Activated naive CD4-positive, alpha-beta T cell treated with Interleukin-2 at 50 U/mL for 16 hours (primary cell): ENCODE measurements at places on chromosomes 3 and 15.
A peak's percentile ranks its signal among the peaks of the same experiment; 100 is the strongest.

DNA sequence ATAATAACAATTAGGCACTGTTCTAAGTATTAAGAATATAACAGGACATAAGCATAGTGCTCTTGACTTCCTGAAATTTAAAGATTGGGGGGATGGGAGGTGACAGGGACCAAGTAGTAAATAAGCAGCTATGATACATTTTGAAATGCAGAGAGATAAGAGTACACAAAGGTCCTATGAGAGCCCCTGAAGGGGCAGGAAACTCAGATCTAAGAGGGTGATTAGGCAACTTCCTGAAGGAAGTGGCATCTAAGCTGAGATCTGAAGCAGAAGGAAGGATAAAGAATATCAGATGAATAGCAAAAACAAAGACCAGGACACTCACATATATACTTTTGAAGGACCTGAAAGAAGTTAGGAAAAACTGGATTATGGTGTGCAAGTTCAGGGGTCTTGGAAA, 415.2 kb upstream of the FRG2C start:
- no peak for DNase-seq

- DNase-seq, result peak; percentile 46
These were observed 26.4 kb upstream of the PDE8A start for GRCh38 chr15:84955089-84955848.

DNA sequence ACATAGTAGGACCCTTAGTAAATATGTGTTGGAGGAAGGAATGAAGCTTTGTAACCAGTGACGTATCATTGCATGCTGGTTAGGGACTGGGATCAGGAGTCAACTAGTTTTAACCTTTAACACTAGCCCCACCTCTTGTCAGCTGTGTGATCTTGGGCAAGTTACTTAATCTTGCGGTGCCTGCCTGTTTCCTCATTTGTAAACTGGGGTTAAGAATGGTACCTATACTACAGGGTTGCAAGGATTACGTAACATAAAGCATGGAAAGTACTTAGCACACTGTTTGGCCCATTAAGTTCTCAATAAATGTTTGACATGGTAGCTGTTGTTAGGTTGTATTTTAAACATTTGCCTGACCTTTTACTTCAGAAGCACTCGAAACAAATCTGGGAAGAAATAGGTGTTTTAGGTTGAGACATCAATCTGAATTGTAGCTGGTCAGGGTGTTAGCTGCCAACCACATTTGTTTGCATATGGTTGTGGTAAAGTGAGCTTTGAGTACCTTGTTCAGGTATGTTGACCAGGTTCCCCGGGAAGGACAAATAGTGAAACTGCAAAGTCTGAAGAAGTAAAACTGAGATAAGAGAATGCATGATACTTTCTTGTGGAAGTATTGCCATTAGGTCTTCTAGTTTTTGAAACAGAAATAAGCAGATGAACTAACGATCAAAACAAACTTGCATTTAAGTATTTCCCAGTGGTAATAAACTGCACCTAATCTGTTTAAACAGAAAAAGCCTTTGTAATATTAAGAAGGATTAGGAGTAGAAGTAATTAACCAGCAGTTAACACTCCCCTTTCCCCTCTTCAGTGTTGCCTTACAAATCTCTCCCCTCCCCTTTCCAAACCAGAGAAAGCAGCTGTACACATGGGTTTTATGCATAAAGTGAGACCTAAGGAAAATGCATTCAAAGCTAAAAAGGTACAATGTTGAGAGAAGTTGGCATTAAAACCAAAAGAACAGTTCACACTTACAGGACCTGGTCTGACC, 25.8 kb upstream of the SCAANT1 start:
- DNase-seq, result no peak

DNA sequence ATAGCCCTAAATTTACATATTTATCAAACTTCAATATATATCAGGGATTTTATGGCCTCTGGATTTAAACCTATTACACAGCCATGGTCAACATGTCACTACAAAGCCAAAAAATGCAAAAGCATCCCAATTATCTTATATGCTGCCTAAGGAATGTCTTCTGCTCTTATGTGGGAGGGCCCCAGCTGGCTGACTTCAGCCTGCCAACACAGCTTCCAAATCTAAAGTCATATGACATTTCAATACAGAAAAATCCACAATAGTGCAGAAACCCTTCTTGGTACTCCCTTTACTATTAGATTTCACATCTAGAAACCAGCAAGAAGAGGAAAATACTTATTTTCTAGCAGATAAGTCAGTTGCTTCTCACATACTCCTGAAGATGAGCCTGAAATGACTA, 6.4 kb downstream of the PFN2 start:
- no peak for DNase-seq

GRCh38 chr15:88470625-88471372, 3.3 kb downstream of the MRPS11 start:
- no peak for DNase-seq

GRCh38 chr3:189720736-189721417, 89.7 kb downstream of the TP63 start:
- DNase-seq, result no peak

DNA sequence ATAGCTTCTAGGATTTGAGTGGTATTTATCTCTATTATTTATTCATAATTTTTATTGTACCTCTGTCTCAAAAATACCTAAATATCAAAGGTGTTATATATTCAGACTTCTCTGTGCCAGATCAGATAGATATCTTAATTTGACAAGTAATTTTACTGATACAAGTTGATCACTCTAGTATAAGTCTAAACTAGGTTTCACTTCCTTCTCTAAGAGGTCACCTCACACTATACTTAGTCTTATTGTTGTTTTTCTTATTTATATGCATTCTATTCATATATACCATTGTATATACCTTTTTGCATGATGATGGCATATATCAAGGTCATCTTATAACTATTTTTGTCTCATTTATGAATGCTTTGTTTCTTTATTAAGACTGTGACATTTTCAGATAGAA, 26.4 kb upstream of the HGD start:
- DNase-seq, result no peak

DNA sequence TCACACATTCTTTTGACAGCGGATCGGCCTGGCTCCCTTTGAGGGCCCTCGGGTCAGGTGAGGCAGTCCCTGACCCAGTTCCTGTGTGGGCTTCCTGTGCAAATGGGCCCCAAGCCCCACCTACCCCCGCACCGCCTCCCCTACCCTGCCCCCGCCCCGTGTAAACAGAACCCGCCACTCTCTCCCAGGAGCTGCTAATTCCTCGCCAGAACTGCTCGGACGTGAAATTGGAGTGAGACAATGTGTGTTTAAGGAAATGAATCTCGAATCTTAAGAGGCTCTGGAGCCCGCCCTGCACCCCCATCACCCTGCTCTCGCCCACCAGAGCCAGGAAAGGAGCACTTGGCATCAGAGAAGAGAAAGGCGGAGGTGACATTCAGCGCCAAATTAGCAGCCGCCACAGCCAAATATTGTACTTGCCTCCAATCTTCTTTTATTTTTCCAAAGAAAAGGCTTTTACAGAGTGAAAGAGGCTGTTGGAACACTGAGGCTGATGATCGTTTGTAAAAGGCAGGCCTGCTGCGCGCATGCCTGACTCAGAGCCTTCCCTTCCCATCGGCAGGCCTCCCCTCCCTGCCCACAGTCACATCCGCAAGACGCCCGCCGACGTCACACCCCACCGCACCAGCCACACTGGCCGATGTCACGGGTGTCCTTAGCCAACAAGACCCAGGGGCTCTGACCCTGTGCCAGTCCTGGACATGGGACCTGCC, 53.1 kb downstream of the CACNA2D2 start:
- DNase-seq, result peak; percentile 49

DNA sequence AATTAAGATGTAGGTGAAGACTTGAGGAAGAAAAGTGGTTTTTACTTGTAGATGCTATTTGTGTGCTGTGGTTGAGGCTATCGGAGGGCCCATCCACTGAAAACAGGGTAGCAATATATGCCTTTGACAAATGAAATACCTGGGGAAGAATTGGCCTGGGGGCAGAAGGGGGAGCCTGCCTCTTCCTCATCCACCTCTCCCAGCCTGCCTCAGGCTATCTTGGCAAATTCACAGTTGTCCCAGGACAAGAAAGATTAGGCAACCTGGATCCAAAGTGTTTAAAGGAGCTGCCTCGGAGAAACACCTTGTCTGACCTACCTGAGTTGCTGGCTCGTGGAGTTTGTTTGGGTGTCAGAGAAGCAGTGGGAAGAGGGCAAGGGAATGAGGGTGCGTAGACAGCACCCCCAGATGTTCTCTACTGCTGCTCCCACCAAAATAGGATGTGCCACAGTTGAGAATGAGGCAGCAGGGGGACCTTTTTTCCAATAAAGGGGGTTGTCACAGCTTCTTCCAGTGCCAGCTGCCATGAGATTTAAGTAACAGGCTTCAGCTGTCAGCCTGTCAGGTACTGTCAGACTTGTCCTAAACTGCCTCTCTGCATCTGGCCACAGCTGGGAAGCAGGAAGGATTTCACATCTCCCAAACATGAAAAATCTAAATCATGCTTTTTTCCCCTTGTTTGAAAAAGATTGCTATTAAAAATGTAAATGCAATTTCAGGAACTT, 9.2 kb downstream of the PLEKHO2 start:
- no peak for DNase-seq

- DNase-seq, result no peak
These were observed 14.6 kb upstream of the MME start for GRCh38 chr3:155065537-155065936.

GRCh38 chr15:40266828-40267304, 16.0 kb downstream of the ANKRD63 start:
- no peak for DNase-seq

DNA sequence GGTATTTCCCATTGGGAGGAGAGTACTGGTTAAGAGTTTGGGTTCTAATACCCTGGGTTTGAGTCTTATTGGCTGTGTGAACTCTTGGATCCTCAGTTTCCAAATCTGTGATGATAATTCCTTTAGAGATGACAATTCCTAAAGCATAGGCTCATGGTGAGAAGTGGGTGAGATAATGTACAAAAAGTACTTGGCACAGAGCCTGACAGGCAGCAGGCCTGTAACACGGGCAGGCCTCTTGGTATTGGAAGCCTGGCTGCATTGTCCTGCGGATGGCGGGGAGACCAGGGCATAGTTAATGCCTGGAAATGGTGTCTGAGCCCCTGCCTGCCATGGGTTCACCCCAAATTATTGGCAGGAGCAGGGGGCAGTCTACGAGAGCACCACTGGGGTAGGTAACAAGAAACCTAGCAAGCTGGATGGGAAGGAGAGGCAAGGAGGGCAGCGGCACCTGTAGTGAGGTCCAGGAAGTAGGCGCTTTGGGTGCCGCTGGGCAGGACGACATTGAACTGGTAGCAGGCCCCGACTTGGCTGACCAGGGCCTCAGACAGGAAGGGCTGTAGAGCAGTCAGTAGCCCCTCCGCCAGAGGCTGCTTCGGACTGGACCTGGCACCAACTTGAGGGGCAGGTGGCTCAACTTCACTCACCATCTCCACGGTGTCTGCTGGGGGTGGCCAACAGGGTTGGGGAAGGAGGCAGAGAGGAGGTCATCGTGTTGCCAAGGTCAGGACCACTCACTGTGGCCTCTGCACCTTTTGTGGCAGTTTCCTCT, 7.7 kb downstream of the STOML1 start:
- DNase-seq, result no peak

- DNase-seq, result no peak
These were observed 48.4 kb downstream of the C3orf38 start for GRCh38 chr3:88198121-88198520.

- DNase-seq, result no peak
These were observed 11.8 kb upstream of the USP3 start for GRCh38 chr15:63492541-63493077.

DNA sequence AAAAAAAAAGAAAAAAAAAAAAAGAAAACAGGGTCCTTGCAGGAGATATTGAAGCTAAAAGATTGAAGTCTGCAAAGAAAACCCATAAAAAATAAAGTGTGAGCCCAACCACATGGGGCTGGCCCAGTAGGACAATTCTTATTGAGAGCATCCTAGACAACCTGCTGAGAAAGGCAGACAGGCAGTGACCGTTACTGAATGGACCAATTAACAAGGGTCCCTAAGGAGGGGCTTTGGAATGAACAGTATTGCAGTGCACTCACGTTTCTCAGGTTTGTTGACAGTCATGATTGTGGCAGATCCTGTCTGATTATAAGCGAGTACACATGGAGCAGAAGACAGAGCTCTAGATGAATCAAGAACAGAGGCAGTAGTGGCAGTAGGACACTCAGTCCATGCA, 168.6 kb downstream of the LSAMP start:
- DNase-seq, result no peak

DNA sequence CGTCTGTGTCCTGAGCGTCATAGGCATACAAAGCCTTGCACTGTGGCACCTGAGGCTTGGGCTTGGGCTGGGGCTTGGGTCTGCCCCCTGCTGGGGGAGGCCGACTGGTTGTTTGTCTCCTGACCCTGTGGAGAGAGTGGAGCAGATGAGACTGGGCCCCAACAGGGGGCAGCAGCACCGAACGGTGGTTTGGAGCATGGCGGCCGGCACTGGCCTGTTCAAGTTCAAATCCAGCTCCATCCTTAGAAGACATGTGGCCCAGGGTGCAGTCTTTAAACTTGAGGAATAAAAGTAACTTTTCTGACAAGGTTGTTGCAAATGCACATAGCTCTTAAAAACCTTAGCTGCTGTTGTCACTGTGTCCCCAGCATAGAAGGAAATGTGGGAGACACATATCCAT, 33.3 kb downstream of the CCNB2 start:
- DNase-seq, result peak; percentile 57

DNA sequence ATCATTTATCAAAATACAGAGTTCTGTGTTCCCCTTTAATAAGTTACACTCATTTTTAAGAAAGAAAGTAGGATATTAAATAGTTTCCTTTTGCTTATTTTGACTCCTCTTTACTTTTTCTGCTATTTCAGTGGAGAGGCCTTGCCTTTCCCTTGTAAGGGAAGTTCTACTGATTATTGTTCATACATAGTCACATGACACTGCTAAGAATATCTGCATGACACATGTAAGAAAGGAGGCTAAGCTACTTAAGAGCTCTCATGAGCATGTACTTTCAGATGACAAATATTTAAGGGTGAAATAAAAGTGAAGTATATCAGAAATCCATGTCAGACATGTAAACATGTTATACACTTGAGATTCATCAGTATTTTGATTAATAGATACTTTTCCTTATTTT, 39.0 kb downstream of the MYRIP start:
- no peak for DNase-seq

- no peak for DNase-seq
These were observed 54.1 kb upstream of the TIPARP start for GRCh38 chr3:156620260-156620659.

DNA sequence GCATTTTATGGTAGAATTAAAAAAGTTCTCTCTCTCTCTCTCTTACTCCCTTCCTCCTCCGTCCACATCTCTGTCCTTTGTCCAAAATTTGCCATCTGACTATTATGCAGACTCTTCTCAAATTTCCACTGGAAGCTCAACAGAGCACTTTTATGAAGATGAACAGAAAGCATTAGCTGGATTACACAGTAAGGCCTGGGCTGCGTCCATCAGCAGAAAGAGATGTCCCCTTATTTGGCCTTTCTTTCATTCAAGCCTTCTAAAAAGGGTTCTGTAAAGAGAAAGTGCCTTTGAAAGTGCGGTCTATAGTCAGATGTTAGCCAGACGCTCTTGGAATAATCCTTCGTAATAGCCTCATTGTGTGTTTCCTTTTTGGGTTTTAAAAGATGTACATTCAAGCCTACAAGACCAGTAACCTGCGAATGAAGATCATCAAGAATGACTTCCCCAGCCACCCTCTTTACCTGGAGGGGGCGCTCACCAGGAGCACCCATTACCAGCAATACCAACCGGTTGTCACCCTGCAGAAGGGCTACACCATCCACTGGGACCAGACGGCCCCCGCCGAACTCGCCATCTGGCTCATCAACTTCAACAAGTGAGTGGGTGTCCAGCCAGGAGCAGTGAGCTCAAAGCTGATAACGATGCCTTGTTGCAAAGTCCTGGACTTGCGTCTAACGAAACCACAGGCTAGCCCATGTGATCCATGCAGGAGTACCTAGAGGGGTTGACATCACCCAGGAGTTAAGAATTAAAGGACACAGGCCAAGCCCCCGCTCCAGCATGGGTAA, 53.1 kb downstream of the MESD start:
- no peak for DNase-seq
